ENCODE measurements at places on chromosomes 12 and 14. TPM values are rescaled to one million over a fixed set of nuclear protein-coding genes. Genes with fewer than 3 reads are reported as not detected.

The CSAD gene
- 12.4 TPM for total RNA-seq

The CLBA1 gene
- total RNA-seq, result 2.6 TPM

The GCN1 gene
- total RNA-seq, result 30.9 TPM

The NRL gene
- 1.6 TPM for total RNA-seq

The PRB3 gene
- total RNA-seq, result not detected

The IFNG-AS1 gene
- 0.69 TPM for total RNA-seq

The MGP gene
- 255 TPM for total RNA-seq

The ACACB gene
- 118 TPM for total RNA-seq

The SERPINA12 gene
- total RNA-seq, result not detected

The CDK17 gene
- total RNA-seq, result 24.6 TPM

The PTPRO gene
- total RNA-seq, result 0.62 TPM

The SLC10A1 gene
- not detected for total RNA-seq

The IFI27 gene
- total RNA-seq, result 295 TPM

The RPGRIP1 gene
- 0.48 TPM for total RNA-seq

The KRT82 gene
- not detected for total RNA-seq

The NELL2 gene
- total RNA-seq, result 0.31 TPM

The HOTAIR gene
- not detected for total RNA-seq

The GALNT16 gene
- total RNA-seq, result 69.5 TPM

The DHRS2 gene
- total RNA-seq, result not detected

The CLEC6A gene
- not detected for total RNA-seq

The CIROP gene
- not detected for total RNA-seq
